T-helper 2 cell (primary cell): ENCODE measurements at places on chromosomes 6 and 20.

GRCh38 chr20:1616858-1617434 lies 2.9 kb downstream of the SIRPB1 start:
- DNase-seq, result no peak

GRCh38 chr20:47764154-47764733 lies 21.0 kb downstream of the SULF2 start:
- no peak for DNase-seq

DNA sequence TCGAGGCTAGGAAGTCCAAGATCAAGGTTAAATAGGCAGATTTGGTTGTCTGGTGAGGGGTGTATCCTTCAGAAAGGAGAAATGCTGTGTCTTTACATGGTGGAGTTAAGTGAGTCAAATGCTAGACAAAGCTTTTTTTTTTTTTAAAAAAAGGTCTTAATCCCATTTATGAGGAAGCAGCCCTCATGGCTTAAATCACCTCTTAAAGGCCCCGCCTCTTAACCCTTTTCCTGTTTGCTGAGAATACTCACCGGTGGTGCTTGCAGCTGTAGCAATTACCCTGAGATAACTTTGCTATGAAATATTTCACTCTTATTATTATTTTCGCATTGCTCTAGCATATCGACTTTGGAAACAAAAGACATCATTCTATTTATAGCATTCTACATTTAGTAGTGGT lies 30.8 kb downstream of the FBXO30 start:
- DNase-seq, result no peak

DNA sequence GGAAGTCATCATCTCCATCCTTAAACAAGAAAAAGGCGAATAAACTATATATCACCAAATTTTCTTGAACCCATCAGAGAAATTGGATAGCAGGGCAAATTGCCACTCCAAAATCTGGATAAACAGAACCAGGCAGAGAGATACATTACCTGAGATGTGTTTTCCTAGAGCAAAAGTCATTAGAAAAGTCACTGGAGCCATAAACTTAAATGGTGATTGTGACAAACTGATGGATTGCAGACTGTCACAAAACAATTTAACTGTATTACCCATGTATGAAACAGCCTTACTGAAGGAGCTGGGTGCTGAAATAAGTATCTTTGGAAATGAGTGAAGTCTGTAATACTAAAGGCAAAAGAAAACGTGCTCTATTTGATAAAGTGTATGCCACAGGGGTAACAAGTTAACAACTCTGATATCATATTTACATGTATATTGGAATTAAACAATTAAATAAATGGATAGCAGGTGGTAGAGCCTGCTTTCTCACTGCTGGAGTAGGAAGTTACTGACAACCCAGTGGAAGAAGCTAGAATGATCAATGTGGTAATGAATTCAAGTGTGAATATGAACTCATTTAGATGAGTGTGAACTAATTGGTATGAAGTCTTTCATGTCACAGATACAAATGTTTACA lies 186.9 kb downstream of the LMBRD1 start:
- DNase-seq, result no peak

DNA sequence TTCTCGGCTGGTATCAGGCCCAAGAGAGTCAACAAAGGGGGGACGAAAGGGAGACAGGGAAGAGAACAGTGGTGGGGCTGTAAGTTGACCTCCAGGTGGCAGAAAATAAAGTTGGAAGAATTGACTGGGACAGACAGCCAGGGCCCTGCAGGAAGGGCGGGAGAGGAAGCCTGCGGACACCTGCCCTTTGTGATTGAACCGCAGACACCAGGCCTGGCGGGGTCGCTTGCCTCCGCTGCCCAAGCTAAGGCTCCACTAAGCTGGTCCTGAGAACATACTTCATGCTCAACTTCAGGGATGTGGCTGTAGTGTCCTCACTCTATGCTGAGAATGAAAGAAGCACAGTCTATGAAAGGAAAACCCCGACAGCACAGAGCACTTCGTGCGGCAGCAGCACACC lies 53.8 kb downstream of the RPP40 start:
- no peak for DNase-seq

DNA sequence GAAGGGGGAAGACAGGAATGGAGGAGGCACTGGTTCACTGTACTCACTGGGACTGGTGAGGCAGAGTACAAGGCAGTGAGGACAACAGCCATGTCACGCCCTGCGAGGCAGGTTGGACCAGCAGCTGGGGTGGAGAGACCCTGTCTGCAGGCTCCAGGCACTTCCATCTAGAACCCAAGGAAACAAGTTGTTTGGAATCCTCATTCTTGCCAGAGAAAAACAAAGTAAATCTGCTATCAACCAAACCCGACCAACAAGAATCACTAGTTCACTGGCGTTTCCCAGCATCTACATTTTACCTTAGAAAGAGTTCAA lies 98.5 kb upstream of the CDYL start:
- DNase-seq, result no peak

DNA sequence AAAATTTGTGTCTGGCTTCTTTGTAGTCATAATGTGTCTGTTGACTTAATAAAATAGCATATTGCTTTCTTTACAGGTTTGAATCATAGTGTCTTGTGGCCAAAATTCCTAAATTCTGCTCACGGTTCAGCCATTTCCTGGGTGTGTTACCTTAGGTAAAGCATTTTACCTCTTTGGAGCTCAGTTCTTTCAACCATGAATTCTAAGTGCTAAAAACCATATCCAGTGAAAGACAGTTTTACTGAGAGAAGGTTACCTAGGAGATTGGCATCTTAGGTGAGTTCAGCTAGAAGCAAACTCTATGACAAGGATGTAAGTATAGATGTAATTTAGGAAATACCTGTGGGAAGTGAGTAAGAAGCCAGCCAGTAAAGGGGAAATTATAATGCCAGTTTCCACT lies 20.7 kb downstream of the CRYBG1 start:
- no peak for DNase-seq

DNA sequence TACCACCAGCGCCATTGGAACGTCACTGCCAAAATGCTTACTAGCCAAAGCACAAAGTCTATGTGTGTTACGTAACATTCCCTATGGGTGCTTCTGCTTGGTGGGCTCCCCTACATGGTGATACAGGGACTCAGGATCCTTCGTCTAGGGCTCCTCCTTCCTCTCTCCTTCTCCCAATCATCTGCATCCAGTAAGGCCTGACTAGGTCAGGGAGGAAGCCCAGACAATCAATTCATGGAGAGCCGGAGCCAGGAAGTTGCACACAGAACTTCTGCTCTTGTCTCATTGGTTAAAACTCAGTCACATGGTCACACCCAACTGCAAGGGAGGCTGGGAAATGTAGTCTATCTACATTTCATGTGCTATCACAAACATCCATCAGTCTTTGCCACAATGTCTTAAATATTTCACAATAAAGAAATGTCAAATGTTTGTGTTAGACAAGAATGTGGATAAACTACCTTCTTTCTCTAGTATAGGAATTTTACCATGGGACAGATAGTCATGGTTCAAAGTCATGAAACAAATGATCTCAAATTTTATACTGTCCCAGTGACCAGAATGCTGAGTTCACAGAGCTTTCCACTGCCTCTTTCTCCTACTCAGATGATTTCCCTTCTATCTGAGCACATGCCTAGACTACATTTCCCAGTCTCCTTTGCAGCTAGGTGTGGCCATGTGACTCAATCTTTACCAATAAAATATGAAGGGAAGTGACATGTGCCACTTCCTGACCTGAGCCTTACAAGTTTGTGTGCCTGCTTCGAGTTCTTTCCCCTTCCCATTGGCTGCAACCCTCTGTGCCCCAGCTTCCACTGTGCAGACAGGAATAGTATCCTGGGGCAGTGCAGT lies 9.3 kb upstream of the KCNK15 start:
- no peak for DNase-seq

DNA sequence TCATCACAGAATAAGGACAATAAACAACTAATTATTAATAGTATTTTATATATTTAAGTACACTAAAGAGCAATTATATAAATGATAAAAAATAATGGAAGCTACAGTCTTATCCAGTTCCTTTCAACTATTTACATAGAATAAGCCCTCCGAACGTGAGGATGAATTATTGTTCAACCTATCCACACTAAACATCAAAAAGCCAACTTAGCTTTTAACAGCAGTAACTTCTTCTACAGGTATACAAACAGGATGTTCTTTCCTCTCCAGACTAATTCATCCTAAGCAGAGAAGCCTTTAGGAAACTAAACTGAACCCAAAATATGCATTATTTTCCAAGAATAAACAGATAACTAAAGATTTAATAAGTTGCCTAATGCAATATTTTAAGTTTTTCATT lies 2.3 kb downstream of the FKBP5 start:
- DNase-seq, result no peak

GRCh38 chr20:47656318-47656717 lies 129.0 kb downstream of the SULF2 start:
- no peak for DNase-seq

DNA sequence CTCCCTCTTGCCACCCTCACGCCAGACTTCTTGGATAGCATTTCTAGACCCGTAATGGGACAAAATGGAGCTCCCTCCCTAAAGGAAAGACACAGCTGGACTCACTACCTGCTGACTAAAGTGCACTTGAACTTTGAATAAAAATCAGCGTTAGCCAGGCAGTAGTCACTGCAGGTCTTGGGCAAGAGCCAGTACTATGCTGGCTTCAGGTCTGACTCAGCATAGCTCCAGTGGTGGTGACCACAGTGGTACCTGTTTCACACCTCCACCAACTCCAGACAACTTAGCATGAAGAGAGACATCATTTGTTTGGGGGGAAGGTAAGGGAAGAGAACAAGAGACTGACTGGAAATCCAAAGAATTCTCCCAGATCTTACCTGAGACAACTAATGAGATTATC lies 906.8 kb downstream of the GRIK2 start:
- DNase-seq, result no peak

- DNase-seq, result no peak
Observed at GRCh38 chr6:118249680-118250079, 298.4 kb upstream of the PLN start.

DNA sequence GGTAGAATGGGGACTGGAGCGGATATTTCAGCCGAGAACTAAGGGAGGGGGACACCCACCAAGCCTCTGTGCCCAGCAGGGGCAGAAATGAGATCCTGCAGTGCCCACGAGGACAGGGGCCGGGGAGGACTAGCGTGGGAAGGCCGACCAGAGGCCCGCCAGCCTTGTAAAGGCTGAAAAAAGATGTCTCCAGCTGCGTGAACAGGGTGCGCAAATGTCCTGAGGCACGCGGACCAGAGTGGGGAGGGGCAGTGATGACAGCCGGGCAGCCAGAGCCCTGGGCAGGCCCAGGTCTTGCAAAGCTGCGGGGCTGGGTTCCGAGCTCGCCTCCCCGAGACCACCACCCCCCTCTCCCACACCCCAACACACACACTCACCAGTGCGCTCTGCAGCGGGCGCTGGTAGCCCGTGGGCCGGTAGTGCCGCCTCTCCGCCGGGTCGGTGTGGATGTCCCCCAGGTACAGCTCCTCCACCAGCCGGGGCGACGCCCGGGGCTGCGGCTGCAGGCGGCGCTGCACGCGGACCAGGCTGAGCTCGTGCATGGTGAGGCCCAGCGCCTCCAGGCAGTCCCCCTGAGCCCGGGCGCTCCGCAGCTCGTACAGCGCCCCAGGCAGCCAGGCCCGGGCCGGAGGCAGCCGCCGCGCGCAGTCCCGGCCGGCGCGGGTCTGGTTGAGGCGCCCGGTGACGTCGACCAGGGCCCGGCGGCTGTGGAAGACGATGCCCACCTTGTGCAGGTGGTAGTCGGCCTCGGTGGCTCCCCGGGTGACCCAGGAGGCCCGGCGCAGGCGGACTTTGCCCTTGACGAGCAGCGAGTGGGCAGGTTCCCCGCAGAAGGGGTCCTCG lies 48.2 kb downstream of the APCDD1L start:
- no peak for DNase-seq

DNA sequence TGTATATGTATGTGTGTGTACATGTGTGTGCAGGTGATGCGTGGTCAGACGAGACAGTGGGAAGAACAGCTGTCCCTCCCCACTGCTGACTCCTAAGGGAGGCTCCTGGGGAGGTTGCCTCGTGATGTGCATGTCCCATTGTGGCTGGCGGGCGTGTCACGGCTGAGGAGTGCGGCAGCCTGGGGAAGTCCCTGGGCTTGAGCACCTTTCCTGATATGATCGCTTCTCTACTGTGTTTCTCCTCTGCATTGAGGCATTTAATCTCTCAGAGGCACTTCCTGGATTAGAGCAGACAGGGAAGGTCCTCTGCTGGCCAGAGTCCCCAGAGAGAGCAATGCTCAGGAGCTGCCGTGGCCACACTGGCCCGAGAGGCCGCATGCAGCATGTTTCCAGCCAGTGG lies 11.4 kb downstream of the NPBWR2 start:
- no peak for DNase-seq

DNA sequence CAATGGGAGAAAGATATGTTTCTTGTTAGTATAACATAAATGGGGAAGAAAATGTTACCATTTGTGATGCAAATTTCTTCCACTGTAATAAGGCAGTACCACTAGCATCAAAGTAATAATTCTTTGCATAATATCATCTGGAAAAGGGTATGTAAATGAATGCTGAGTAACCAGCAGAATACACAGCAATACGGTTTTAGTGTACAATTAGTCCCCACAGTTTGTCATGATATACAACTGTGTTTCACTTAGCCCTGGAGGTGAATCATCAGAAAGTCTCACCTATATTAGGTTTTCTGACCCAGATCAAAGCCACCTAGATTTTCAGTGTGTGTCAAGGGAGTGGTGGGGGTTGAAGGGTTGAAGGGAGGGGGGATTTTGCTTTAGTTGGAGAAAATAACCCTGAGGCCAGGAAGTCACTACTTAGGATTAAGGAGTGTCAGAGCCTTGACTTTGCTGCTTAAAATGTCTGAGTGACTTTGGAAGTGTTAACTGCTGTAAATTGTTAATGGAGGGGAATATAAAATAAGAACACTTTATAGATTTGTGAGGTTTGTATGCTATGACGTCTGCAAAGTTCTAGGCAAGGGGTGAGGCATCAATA lies 8.6 kb upstream of the MEI4 start:
- DNase-seq, result no peak

- no peak for DNase-seq
Observed at GRCh38 chr20:9573335-9574151, 59.2 kb downstream of the LAMP5 start.

DNA sequence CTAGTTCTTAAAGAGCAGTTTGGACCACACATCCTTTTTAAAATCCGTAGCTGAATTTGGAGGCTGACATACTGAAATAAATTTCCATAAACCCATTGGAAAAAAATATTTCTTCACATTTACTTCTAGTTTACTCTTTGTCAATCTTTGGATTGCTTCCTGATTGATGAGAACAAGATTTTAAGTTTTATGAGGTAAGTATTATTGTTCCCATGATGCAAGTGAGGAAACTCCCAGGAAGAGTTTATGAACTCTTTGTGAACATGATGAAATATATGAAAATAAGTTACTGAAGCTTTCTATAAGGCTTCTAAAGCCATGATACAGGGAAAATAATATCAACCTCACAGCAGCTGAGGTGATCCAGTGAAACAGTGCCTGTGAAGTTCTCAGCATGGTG lies 320.0 kb downstream of the GJA1 start:
- no peak for DNase-seq

- DNase-seq, result no peak
Observed at GRCh38 chr6:11950109-11950508, 62.0 kb upstream of the HIVEP1 start.
